Sciatic nerve (tissue), 2 donors: ENCODE measurements at places on chromosomes 1 and 21. TPM values are rescaled to one million over a fixed set of nuclear protein-coding genes. Genes with fewer than 3 reads are reported as not detected.

DNA sequence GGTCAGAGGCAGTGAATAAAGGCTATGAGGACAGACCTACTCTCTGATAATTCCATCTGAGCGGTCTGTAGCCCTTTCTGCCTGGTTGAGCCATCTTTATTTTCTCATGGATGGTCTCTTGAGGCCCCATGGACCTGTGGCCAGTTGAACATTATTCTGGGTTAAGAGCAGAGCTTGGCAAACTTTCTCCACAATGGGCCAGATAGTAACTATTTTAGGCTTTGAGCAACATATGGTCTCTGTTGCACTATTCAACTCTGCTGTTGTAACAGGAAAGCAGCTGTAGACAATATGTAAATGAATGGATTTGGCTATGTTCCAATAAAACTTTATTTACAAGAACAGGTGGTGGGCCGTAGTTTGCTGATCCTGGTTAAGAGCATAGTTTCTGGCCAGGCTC is 62.7 kb downstream of the KAZN start:
- no peak for DNase-seq

DNA sequence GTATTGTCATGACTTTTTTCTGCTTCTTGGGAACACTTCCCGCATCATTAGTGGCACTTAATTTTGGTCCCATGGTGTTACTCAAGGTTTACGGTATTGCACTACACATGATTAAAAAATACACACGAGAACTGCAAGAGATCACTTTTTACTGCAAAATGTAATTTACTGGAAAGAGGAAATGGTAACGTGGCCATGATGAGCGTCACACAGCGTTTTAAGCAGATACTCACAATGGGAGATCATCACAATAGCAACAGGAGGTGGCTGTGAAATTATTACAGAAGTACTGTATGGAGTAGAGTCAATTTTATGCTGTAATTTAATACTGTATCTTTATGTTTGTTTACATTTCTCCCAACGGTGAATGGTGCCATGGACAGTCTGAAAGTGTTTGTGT is 1510.3 kb downstream of the AMY1C start:
- no peak for DNase-seq

- DNase-seq: no peak
Measured at GRCh38 chr21:17495680-17496079, 17.2 kb upstream of the CXADR start.

GRCh38 chr1:32332290-32333079 is 3.5 kb downstream of the MARCKSL1 start:
- no peak for DNase-seq

DNA sequence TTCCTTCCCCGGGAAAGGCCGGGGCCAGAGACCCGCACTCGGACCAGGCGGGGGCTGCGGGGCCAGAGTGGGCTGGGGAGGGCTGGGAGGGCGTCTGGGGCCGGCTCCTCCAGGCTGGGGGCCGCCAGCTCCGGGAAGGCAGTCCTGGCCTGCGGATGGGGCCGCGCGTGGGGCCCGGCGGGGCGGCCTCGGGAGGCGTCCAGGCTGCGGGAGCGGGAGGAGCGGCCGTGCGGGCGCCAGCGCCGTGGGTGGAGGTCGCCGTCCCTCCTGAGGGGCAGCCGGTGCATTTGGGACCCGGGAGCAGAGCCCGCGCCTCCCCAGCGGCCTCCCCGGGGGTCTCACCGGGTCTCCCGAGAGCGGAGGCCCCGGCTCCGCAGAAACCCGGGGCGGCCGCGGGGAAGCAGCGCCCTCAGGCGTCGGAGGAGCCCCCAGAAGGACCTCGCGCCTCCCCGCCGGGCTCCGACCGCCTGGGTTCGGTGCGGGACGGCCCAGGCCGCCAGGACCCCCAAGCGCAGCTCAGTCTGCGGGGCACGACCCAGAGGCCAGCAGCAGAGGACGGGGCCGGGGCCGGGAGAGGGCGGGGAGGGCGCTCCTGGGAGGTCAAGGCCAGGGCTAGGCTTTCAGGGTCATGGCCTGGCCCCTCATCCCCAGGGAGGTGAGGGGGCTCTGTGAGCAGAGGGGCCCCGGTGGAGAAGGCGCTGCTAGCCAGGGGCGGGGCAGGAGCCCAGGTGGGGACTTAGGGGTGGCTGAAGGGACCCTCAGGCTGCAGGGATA is 7.2 kb upstream of the SLX9 start:
- no peak for DNase-seq

DNA sequence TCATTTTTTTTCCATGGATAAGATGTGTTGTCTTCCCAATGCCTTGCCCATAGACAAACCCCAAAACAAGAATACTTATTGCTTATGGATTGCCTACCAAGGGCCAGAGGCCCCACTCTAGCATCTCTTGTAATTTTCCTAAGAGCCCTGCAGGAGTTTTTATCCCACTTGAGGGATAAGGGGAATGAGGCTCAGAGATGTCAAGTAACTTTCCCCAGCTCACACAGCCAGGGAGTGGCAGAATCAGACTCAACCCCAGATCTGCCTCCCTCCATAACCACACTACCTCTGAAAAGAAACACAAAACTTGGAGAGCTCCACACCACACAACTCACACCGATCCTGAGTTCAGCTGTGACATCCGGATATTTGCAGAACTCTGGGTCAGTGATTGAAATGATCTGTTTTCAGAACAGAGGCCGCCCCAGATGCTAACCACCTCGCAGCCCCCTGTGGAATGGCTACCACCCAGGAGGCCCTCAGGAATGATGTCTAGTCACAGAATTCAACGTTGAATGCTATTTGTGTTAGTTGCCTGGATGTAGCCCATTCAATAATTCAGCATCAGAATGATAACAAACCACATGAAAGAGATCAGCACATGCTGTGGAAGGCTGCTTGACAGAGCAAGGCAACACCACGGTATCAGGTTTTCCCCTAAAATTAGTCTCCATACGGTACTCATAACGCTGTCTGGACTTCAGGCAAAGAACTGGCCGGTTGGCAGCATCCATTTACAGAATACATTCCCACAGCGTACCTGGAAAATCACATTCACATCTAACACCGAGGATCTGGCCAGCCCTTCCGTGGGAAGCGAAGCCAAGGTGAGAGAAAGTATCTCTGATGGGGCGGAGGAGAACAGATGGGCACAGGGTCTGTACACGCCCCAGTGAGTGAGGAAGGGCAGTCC is 231.9 kb downstream of the TOMM20 start:
- no peak for DNase-seq

- DNase-seq: no peak
Measured at GRCh38 chr1:206512058-206512850, 4.9 kb downstream of the RASSF5 start.

- DNase-seq: no peak
Measured at GRCh38 chr1:85311818-85312217, 35.4 kb upstream of the BCL10 start.

GRCh38 chr1:54884135-54884586 is 2.8 kb downstream of the DHCR24 start:
- no peak for DNase-seq

DNA sequence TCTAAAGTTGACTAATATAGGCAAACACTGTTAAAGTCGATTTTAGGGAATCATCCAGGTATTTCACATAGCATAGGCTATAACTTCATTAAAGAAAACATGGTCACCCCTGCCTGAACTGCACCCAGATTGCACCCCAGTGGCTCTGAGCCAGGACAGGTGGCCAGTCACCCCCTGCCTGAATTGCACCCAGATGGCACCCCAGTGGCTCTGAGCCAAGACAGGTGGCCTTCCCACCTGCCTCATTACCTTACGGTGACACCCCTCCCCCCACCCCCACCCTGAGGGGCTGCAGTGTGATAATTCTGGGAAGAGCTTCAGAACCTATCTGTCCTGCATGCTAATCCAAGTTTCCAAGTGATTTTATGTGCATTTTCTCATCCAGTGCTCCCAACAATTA is 78.9 kb downstream of the DSCAM start:
- no peak for DNase-seq

DNA sequence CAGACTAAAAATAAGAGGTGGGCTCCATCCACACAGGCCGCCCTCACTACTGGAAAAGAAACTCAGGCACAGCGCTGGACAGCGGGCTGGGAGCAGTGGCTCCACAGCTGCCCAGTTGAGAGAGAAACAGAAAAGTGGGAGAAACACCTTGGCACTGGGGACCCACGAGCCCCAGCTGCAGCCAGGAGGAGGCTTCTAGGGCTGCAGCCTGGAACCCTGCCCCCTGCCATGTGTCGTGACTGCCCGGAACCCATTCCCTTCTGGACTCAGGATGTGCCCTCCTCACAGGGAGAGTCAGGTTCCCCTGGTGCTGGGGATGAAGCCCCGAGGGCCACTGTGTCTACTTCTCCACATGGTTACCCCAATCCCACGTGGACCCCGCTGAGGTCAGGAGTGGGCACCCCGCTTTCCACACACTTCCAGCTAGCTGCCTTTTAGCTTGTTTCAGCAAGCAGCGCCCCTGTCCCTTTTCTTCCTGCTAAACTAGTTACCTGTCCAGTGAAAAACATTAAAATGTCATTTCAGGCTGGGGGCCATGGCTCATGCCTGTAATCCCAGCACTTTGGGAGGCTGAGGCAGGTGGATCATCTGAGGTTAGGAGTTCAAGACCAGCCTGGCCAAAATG is 35.9 kb downstream of the PARP1 start:
- no peak for DNase-seq

GRCh38 chr21:32613436-32614043 is 1.4 kb upstream of the CFAP298 start:
- DNase-seq: no peak

DNA sequence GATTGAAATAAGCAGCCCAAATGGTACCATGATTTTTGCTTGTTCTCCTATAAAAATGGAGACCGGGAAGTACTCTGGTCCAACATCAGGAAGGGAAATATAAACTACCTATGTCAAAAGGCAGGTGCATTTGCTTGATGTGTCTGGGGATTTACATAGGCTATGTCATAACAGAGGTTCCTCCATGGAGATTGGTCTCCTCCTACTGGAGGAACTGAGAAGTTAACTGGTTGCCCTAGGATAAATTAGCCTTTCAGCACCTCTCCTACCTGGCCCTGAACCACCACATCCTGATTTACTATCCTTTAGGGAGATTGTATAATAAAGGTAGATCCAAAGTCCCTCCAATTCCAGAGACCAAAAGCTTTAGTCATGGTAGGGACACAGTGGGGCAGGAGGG is 1109.3 kb upstream of the B3GALT2 start:
- no peak for DNase-seq

DNA sequence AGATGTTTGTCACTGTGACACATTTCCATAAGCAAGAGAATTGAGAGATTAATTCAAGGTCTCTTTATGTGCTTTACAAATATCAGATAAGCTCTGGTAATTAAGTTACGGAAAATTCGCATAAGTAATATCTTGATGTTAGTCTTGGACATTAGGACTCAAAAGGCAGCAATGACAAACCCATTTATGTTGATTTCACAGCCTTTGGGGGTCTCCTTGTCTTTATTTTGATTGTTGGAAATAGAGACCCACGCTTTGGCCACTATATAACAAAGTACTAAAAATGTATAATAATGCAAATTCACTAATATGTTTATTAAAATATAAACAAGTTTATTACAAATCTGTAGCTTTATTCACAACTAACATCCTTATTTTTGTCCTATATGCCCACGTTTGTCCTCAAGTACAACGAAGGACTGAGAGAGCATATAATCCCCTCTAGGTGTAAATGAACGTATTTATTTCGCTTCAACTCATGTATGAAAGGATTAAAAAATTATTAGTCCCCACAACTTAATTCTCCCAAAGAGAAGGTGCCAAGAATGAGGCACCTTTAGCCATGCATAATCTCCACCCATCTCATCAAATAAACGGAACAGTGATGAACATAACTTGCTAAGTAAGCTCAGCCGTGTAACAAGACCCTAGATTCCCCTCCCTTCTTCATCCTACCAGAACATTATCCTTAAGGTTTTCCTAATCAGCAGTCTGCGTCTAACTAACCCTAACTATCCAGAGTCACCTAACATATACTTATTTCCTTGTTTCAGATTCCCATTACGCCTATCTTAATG is 1.6 kb upstream of the LAMC1 start:
- DNase-seq: no peak

- no peak for DNase-seq
Measured at GRCh38 chr1:155093911-155094621, 15.4 kb downstream of the EFNA3 start.

GRCh38 chr1:234309598-234310459 is 63.4 kb upstream of the COA6 start:
- DNase-seq: peak; percentile 68

DNA sequence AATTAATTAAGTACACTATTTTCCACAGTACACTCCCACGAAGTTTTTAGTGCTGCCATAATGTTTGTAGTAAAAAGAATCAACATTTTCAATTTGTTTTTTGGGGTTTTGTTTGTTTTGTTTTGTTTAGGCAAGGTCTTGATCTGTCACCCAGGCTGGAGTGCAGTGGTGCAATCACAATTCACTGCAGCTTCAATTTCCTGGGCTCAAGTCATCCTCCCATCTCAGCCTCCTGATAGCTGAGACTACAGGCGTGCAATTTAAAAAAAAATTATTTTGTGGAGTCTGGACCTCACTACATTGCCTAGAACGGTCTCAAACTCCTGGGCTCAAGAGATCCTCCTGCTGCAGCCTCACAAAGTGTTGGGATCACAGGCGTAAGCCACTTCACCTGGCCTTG is 11.4 kb downstream of the GLUL start:
- no peak for DNase-seq

GRCh38 chr1:212507369-212507768 is 74.6 kb downstream of the NENF start:
- no peak for DNase-seq

GRCh38 chr1:228268881-228269265 is 61.0 kb downstream of the OBSCN start:
- no peak for DNase-seq

DNA sequence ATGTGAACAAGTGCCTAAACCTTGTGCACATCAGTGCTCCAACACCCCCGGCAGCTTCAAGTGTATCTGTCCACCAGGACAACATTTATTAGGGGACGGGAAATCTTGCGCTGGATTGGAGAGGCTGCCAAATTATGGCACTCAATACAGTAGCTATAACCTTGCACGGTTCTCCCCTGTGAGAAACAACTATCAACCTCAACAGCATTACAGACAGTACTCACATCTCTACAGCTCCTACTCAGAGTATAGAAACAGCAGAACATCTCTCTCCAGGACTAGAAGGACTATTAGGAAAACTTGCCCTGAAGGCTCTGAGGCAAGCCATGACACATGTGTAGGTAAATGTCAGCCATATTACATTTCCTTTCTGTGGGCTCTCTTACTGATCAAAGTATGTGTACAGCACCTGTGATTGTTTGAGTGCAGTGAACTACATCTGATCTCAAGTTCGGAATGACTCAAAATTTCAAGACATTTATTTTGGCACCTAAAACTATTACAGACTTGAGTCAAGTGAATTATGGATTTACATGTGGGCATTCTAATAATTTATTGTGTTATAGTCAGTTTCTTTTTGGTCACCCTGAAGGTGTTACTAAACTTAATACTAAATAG is 196.5 kb downstream of the TPR start:
- no peak for DNase-seq

- DNase-seq: no peak
Measured at GRCh38 chr1:28899267-28899666, 15.1 kb upstream of the EPB41 start.

GRCh38 chr1:61079296-61079897 is 3.0 kb upstream of the NFIA start:
- DNase-seq: no peak

The ICOSLG gene
- 5.3 TPM for total RNA-seq

The LORICRIN gene
- total RNA-seq: not detected

The LMO4 gene
- total RNA-seq: 55.0 TPM

The TLR5 gene
- total RNA-seq: 16.4 TPM

The ADCY10 gene
- 0.67 TPM for total RNA-seq

The GRHL3 gene
- total RNA-seq: not detected

The MTARC2 gene
- 35.0 TPM for total RNA-seq

The KRTAP21-2 gene
- total RNA-seq: not detected

The CADM3 gene
- 207 TPM for total RNA-seq

The KRTAP10-1 gene
- total RNA-seq: not detected
